ENCODE measurements at places on chromosomes 12 and 14.

- no peak for DNase-seq
Measured at GRCh38 chr12:65330331-65330730, 51.8 kb downstream of the MSRB3 start.

- no peak for DNase-seq
Measured at GRCh38 chr12:68800294-68800693, 7.7 kb upstream of the MDM2 start.

GRCh38 chr12:118980407-118981014 is 830 bp upstream of the SRRM4 start:
- DNase-seq = no peak

- DNase-seq = no peak
Measured at GRCh38 chr12:50110762-50111351, 1.2 kb upstream of the COX14 start.

DNA sequence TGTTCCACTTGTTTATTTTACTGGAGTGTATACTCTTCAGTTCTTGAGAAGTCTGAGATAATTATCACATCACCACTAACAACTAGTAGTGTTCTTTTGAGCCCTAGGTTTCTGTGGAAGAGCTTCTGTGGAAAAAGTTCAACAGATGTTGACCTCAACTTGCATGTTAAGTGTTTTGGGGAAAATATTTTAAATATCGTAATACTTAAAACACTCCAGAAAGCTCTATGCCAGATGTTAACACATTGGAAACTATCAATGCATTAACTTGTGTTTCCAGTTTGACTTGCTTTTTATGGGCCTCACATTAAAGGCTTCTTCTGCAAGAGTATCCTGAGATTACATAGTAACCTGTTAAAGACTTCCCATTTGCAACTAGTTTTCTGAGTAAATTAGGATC is 173.1 kb downstream of the DUSP6 start:
- DNase-seq = no peak

GRCh38 chr14:25121337-25122129 is 71.6 kb upstream of the STXBP6 start:
- no peak for DNase-seq

- DNase-seq = no peak
Measured at GRCh38 chr12:98574110-98574509, 19.4 kb upstream of the SLC25A3 start.

DNA sequence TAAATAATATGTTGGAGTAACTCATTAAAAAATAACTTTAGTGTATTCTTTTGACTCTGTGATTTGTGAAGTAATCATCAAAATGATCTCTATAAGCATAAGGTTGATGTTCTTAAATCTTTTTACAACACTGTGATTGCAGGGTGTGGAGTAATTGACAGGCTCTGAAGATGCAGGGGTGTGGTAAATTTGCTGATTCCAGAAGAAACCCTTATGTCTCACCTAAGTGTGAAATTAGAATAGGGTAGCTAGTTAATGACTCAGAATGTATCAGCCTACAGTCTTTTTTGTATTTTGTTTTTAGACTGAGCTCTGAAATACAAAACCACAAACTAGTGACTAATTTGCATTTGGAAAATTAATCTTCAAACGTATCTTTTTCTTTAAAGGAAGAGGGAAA is 5.9 kb downstream of the PRPF39 start:
- DNase-seq = no peak

DNA sequence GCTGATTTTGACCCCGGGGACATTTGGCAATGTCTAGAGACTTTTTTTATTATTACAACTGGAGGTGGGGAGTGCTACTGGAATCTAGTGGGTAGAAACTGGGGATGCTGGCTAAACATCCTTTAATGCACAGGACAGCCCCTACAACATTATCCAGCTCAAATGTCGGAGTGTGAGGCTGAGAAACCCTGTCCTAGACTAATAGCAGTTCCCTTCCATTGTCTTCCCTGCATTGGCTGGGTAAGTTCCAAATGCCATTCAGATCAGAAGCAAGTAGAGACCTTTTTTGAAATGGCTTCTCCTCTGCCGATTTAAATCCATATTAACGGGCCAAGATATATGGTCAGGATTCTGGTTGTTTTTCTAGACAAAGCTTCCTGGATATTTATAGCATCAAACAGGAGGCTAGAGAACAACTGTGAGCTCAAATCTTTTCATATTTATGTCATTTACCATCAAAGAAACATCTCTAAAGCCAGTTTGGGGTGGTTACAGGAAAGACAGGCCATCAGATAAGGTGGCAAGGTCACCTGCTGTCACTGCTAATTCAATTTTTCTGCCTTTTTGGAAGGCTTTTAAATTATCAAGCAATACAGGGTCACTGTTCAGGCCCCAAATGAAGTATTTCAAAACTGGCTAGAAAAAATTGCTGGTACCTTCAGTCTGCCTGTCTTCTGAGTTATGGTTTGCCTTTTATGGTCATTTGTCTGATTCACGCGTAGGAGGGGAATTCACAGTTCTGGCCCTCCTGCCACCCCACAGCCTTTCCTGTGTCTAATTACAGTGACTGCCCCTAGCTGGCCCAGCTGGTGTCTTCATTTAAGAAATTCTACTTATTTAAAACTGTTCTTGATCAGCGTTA is 20.1 kb upstream of the AKAP5 start:
- no peak for DNase-seq

DNA sequence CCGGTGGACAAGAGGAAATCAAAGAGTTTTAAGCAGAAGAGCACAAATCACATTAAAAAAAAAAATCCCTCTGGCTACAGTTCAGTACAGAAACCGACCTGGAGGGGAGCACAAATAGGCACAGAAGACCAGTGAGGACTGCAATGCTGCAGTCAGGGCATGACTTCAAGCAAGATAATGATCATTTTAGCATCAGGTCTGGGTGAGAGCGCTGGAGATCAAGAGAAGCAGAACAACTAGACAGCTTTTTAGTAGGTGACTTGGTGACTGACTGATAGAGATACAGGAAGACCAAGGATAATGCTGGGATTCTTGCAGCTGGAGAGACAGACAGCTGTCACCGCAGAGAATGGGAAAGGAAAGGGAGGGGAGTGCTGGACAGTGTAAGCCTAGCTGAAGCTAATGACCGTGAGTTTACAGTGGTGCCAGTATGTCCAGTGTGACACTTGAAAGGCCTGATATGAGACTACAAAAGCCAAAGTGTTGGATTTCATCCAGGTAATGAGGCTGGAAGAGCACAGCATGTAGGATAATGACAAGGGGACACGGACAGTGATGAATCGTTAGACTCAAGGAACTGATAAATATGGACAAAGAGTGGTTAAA is 5.6 kb downstream of the NFYB start:
- no peak for DNase-seq

GRCh38 chr14:26730929-26731618 is 133.2 kb upstream of the NOVA1 start:
- DNase-seq = no peak

DNA sequence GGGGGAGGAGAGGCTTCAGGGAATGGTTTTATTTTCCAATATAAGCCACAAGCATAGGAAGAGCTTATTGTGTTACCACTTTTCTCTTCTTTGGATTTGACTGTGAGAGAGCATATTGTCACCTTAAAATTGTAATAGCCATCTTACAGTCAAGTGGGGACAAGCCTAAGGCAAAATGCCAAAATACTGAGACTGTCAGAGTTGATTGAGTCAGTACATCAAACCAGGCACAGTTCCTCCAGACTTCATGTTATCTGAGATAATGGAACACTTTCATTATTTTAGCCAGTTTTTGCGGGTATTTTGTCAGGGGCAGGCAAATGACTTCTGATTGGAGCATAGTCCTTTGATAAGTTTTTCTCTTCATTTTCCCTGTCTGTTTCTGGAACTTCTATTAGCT is 19.5 kb upstream of the NUBPL start:
- DNase-seq = no peak

GRCh38 chr14:105867961-105868599 is 341.7 kb downstream of the TMEM121 start:
- no peak for DNase-seq

GRCh38 chr12:9260931-9261330 is 52.7 kb upstream of the PZP start:
- no peak for DNase-seq

GRCh38 chr12:70398862-70399261 is 32.8 kb downstream of the KCNMB4 start:
- DNase-seq = no peak

- no peak for DNase-seq
Measured at GRCh38 chr14:90632451-90632850, 183.8 kb downstream of the TTC7B start.

All from stimulated activated CD4-positive, alpha-beta T cell treated with anti-CD3 and anti-CD28 coated beads, Interleukin-15, amount 100 ng/mL, for 48 hours (primary cell).